ENCODE measurements at places on chromosomes 7 and 10.
A peak's percentile ranks its signal among the peaks of the same experiment; 100 is the strongest.

DNA sequence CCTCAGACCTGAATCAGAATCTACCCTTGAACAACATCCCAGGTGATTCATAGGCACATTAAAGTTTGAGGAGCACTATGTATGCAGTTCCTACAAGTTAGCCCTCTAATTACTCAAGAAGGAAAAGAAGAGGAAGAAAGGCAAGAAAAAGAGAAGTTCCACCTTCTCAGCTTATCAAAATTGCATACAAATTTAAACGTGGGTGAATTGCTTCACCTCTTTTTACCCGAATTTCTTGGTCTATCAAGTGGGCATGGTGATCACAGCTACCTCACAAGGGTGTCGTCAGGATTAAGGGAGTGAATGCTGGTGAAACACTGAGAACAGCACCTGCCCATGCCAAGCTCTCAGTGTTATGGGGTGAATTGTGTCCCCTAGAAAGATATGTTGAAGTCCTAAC lies 43.8 kb upstream of the PAPSS2 start:
- no peak for DNase-seq

DNA sequence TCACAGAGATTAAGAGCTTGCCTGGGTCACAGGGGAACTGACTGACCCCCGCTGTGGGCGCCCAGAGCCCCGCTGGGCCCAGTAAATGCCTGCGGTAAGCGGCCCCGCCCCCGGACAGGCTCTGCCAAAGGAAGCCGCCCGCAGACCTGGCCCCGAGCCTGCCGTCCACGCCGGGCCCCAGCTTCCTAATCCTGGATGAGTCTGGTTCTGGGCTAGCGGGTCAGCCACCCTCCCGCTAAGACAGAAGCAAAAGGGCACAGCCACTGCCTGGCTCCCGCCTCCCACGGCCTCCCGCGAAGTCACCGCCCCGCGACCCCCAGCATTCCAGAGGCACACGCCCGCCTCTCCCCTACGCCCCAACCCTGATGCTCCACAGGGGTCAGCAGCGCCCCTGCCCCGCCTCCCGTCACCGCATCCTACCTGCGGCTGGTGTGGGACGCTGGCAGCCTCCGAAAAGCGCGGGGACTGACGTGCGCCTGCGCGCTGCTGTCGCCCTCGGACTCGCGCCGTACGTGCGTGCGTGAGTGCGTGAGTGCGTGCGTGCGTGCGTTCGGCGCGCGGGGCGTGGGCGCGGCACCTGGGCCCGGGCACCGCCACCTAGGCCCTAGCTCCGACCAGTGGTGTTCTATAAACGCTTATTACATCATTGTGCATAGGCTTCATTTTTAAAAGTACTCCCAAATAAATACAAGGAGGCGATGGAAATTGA lies at the start of gene FIGNL1:
Gene FIGNL1 (minus strand): TSS at position 470 of the 709 bp plus-strand sequence. CDS start 3,063 bp downstream, outside the sequence.
- DNase-seq = peak; percentile 77

DNA sequence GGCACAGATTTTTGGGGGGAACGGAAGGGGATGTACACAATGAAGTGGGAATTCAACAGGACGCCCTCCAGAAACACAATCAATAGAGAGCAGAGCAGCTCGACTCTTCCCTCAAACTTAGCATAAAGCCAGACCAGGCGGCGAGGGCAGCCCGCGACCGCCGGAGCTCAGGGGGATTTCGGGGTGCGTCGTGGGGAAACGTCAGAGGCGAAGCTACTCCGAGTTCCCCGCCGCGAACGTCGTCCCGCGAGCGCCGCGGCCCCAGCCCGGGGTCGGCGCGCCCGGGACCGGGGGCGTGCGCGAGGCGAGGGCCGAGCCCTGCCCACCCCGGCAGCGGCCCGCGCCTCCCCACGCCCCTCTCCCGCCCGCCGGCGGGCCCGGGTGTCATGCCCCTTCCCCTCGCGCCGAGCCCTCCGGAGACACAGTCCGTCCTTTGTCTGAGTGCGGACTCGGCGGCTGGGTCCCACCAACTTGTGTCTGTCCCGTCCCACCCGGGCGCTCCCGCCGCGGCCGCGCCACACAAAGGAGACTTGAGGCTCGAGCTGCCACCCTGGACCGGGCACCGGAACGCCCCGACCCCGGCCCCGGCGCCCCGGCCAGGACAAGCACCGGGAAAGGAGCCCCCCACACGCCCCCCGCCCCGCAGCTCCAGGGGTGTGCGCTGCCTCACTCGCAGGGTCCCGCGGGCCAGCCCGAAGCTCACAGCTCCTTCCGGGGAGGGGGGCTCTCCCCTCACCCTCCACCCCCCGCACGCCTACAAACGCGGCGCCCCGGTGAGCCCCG lies 634 bp downstream of the EZH2 start:
- DNase-seq = no peak

DNA sequence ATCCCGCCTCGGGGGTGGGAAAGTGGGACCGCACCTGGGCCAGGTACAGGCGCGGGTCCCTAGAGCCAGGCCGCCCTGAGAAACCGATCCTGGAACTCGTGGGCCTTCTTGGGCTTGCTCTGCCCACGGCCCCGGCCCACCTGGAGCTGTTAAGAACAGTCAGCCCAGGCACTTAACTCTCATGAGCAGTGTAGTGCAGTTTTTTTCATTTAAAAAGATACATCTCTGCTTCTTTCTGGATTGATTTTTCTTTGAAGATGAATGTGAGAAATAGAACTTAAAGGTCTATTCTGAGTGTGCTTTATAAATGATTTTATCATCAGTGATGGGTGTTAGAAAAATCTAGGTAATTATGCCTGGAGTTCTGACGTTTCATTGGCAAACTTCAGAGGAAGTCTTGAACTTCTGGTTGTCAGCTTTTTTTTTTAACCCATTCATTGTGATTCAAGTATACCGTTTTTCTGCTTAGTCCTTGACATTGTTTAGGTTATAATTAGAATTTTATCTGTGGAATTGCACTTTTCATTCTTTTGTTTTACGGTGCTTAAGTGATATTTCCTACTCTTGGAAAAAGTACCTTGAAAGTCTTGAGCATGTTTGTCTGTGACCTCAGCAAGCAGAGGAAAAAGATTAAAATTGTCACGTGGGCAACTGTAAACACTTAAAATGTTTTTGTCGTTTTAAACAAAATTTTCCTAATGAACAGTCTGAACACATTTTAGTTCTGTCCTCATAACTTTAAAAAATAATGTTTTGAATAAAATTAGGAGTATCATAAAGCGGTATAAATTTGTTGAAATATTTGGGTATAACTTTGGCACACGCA lies 906 bp downstream of the CDK1 start:
- no peak for DNase-seq

DNA sequence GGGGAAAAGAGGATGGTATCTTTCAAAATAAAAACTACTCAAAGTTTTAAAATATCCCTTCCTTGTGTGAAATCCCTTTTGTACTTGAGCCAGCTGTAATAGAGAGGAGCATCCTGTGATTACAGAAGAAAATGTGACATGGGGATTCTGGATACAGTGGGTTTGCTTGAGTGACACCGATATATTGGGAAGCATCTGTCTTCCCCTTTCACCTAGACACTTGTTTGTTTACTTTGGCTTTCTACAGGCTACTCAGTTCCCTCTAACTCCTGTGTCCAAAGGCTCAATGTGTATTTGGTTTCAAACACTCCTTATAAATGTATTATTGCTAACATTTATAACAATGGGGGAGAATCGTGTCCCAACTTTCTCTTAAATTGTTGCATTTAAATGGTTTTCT lies 24.4 kb downstream of the CPED1 start:
- no peak for DNase-seq

DNA sequence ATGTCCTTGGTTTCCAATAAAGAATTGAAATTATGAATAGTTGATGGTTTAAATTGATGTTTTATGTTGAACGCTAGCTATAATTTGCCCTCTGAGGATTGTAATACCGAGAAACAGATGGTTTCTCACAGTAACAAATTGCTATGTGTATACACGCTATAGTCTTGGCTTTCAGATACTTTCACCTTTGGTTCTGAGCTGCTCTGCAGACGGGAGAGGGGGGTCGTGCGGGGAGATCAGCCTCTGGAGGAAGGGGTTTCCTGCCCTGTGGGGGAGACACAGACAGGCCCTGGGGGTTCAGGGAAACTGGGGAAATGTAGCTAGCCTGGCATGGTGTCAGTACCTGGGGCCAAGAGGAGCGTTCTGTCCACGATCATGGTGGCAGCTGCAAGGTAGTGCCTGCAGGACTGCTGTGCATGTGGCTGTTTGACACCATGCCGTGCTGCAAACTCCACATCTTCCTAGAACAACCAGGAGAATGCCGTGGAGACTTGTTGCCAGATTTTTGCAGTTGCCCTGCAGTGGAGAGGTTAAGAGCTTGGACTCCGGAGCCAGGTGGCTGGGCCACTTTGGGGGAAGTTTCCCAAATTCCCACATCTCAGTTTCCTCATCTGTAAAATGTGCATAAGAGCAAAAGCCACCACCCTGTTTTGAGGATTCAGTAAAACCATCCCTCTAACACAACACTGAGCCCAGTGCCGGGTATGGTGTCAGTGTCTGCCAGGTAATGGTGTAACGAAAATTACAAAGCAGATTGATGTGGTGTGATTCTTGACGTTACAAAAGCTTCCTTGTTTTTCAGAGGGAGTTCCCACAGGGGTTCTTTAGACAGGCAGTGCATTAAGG lies 167.9 kb downstream of the CUX1 start:
- no peak for DNase-seq

DNA sequence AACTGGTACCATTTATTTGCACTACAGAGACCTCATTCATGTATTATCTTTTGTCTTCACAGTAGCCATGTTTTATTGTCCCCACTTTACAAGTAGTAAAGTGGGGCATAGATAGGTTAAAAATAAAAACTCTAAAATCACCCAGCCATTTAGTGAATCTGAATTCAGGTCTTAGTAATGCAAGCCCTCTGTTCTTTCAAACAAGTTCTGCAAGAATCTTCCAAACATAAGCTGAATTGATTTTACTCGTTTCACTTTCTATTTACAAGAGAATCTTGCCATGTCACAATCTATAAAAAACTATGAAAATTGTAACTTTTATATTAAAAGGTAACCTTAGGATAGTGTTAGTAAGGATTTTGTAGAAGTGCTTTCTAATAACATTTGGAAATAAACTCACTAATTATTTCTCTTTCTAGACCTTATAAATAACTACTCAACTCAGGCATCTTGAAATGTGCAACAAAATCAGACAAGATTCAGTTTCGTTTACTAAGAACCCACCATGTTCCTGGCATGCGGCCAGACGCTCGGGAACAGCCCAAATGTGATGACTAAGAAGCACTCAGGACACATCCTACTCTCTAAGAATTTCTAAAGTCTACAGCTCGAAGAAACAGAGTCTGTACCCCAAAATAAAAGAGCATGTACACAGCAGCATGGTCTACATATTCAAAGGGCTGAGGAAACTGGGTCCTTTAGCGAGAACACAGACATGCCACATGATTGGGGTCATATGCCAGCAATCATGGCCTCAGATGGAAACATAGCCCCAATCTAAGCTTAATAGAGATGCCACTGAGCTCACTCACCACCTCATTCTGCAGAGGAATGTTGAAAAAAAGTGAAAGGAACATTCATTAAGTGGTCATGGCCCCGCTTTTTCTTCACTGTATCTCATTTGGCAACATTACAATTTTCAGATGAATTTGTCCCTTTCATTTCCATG lies 167.6 kb downstream of the AMPH start:
- DNase-seq = no peak

DNA sequence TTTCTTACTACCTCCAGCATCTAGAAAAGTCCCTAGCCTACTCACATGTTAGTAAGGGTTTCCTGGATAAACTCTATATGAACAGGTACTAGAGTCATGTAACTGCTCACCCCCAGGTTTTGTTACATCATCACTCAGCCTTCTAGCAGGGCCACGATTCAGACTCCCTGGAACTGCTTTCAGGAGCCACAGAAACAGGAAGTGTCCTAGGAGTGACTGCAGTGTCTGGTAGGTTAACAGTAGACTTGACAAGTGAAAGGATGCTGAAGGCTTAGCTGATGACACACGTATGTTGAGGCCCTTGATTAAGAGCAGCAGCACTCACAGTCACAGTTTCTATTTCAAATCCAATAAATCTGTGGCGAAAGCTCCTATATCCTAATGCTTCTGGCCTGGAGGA lies 101.2 kb downstream of the DNMBP start:
- DNase-seq = no peak

DNA sequence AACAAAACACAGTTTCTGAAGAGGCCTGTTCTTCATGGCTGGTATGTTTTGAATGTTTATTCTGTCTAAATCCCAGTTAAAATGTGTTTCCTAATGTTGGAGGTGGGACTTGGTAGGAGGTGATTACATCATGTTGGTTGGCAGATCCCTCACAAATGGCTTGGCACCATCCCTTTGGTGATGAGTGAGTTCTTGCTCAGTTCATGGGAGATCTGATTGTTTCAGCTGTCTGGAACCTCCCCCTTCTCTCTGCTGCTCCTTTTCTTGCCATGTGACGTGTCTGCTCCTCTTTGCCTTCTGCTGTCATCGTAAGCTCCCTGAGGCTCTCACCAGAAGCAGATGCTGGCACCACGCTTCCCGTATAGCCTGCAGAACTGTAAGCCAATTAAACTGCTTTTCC lies 383.6 kb upstream of the TPK1 start:
- no peak for DNase-seq
